ENCODE measurements at places on chromosomes 4 and X. TPM values are rescaled to one million over a fixed set of nuclear protein-coding genes. Genes with fewer than 3 reads are reported as not detected.

Gene DCAF8L2
- total RNA-seq: not detected

Gene SMIM31
- total RNA-seq: not detected

DNA sequence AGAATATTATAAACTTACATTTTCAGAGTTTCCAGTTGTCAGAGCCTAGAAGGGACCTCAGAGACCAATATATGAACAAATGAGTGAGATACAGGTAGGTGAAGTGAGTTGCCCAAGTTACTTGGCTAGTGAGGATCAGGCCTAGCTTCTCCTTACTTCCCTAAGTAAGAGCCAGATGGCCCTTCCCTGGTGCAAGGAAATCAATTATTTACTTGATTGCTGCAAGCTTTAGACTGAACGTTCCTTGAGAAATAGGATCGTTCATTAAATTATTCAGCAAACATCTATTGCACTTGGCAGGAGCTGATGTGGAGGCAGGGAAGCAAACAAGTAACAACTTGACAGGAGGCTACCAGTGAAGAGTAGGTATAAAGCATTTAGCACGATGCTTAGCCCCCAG lies 117.8 kb downstream of the EFHC2 start:
- peak; percentile 1 for DNase-seq

GRCh38 chr4:107740381-107740780 lies 20.3 kb upstream of the PAPSS1 start:
- peak; percentile 45 for DNase-seq

GRCh38 chr4:40840985-40841571 lies 91.3 kb downstream of the NSUN7 start:
- peak; percentile 82 for DNase-seq

DNA sequence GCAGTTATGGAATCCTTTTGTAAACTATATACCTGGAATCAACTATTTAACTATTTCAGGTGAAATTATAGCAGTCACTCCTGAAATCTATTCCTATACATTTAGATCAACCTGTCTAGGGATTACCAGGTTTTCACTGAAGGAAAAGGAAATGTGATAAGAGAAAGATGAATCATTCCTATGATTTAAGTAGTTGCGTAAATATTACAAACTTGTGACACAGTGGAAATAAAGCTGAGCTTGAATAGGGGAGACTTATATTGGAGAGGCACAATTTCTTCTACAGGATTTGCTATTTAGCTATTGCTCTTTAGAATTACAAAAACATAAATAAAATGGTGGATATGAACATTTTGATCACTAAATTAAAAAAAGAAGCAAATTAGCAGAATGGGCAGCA lies 284.1 kb upstream of the EPHA5 start:
- no peak for DNase-seq

DNA sequence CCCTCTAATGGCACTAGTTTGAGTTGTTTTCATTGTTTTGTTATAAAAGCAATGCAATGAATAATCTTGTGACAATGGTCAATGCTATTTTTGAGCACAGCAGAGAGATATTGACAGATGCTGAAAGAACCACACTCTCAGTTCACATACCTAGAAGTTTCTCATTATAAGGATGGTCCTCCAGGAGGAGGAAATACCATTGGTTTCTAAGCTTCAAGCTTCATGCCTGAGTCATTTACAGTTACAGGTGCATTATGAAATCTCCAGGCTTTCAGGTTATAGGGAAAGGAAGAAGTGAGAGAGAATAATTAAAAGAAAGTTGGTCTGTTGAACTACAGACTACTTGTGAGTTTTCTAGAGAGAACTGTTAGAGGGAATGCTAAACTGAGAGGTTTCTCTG lies 75.3 kb downstream of the PWWP3B start:
- DNase-seq: no peak

GRCh38 chr4:636628-637159 lies 11.3 kb downstream of the PDE6B start:
- no peak for DNase-seq

- no peak for DNase-seq
These were observed 466.9 kb downstream of the FSTL5 start for GRCh38 chr4:161696944-161697343.

GRCh38 chr4:112885897-112886296 lies 163.6 kb upstream of the ANK2 start:
- no peak for DNase-seq

Gene SRPX
- total RNA-seq: 129 TPM

- no peak for DNase-seq
These were observed 7.1 kb downstream of the AWAT2 start for GRCh38 chrX:70042399-70043371.
